ENCODE measurements at places on chromosomes 1 and 21.

DNA sequence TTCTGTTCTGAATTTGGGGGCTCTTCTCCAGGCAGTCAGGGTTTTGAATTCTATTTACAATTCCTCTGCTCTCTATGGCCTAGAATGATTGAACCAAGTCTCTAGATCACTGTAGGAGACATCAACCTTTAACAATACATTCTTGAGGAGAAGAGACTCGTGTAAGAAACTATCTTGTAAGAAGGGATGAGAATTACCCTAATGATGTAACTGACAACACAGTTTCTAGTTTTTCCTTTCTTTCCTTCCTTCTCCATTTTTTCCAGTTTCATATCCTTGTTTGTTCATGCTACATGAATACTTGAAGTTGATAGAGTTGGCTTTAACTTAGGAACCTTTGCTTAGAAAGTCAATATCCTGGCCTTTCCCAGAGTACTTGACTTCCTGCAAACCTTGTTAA lies 1.3 kb upstream of the ATP1A1 start:
- no peak for DNase-seq

- DNase-seq = peak; percentile 94
Observed at GRCh38 chr1:172005856-172006255, 164.6 kb downstream of the DNM3 start.

- no peak for DNase-seq
Observed at GRCh38 chr1:112320058-112320457, 76.0 kb upstream of the CTTNBP2NL start.

- no peak for DNase-seq
Observed at GRCh38 chr21:33027401-33028286, 1.9 kb downstream of the OLIG2 start.

DNA sequence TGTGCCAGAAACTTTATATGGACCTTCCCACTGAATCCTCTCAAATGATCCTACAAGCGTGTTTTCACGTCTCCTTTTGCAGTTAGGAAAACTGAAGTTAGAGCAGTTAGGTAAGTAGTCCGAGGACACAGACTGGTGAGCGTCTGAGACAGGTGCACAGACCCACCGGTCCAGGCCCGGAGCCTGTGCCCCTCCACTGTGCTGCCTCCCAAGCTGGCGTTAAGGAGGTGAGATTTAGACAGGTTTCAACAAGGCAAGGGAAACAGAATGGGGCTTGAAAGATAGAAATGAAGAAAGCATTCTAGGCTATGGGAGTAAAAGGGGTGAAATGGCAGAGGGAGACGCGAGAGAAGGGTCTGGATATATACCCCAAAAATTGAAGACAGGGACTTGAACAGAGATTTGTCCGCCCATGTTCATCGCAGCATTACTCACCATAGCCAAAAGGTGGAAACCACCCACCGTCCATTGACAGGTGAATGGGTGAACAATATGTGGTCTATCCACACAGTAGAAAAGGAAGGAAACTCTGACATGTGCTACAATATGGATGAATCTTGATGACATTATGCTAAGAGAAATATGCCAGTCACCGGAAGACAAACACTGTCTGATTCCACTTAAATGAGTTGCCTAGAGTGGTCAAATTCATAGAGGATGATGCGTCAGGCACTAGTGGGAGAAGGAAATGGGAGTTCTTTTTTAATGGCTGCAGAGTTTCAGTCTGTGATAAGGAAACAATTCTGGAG lies 15.7 kb upstream of the PKP1 start:
- DNase-seq = peak; percentile 96

DNA sequence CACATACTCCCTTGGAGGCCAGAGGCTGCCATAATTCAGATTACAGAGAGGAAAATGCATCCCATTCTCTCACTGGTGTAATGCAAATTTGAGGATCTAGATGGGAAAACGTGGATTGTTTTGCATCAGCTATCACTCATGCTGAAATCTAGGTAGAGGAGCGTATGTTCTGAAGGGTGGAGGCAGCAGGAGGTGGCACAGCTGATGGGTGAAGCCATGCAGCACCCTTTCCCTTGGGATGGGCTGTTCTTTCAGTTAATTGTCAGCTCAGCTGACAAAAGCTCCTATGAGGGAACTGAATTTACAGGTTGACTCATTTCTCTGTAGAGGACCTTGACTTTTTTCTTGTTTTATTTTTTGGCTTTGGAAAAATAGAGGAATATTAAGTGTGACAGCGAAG lies 41.8 kb downstream of the CAMTA1 start:
- DNase-seq = no peak

- DNase-seq = no peak
Observed at GRCh38 chr1:26728645-26729044, 32.8 kb downstream of the ARID1A start.

- DNase-seq = peak; percentile 38
Observed at GRCh38 chr1:218804014-218804785, 369.5 kb upstream of the LYPLAL1 start.

- DNase-seq = peak; percentile 44
Observed at GRCh38 chr21:41537356-41537755, 29.4 kb upstream of the TMPRSS2 start.

- DNase-seq = no peak
Observed at GRCh38 chr1:22153660-22154437, 11.0 kb upstream of the WNT4 start.

GRCh38 chr21:38355992-38356781 lies 99.4 kb downstream of the KCNJ15 start:
- DNase-seq = peak; percentile 78

DNA sequence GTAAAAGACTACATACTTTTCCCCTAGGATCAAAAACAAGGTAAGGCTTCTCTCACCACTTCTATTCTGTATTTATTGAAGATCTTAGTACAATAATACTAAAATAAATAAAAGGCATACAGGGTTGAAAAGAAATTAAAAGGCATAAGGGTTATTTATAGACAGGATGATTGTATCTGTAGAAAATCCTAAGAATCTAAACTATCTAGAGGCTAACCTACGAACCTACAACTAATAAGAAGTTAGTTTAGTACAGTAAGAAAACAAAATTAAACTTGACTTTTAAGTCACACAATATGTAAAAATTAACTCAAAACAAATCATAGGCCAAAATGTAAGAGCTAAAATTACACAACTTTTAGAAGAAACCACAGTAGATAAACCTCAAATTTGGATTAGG lies 50.4 kb upstream of the ADAM30 start:
- no peak for DNase-seq

GRCh38 chr1:116476321-116476720 lies 94.5 kb downstream of the CD58 start:
- DNase-seq = no peak

GRCh38 chr1:167723707-167724323 lies 2.0 kb downstream of the MPZL1 start:
- no peak for DNase-seq

DNA sequence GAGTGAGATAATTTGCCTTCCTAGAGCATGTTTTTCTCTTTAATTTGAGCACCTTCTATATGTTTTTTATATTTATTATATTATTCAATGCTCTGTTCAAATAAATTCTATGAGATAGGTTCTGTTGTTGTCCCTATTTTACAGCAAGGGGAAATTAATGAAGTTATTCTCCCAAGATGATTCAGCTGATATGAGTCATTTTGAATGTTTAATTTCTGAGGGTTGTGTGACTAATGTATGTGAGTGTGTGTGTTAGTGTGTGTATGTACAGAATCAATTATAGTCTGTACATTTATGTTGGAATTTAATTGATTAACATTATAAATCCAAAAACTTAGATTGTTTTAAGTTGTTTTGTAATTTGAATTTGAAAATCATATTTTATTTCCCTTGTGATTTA lies 1536.7 kb upstream of the B3GALT2 start:
- DNase-seq = no peak

DNA sequence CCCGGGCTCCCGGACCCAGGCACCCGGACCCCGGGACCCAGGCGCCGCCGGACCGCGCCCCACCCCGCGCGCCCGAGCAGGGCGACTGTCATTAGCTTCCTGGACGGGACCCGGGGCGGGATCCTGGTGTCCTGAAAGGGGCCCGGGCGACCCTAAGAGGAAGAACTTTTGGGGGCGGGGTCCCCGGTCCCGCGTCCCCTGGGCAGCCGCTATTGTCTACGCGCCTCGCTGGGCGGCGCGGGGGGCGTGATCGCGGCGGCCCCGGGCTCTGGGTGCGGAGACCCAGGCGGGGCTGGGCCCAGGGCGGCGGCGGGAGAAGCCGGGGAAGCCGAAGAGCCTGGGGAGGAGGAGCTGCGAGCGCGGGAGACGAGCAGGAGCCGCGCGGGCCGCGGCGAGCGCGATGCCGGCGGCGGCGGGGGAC lies 465 bp downstream of the HUNK start:
- DNase-seq = peak; percentile 48

DNA sequence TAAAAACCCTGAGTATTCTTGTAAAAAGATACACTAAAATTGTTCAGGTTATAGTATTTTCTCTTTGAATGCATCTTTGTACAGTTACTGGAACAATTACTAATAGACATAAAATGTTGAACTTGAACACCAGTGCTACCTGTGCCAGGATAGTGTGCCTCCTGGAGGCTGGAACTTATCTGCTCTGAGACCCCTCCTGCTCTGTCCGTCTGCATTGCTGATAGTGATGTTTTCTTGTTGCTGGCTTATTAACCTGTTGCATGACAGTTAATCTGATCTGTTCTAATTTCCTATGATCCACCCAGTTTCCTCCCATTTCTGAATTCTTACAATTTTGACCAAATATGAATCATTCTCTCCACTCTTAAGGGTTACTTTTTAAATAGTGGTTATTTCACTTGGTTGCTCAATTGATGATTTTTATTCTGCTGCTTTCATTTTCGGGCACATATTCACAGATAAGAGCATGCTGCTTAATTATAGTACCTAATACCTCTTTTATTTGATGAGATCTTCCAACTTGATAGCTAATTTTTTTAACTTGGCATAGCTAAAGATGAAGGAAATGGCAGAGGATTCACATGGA lies 101.4 kb downstream of the CC2D1B start:
- DNase-seq = no peak

DNA sequence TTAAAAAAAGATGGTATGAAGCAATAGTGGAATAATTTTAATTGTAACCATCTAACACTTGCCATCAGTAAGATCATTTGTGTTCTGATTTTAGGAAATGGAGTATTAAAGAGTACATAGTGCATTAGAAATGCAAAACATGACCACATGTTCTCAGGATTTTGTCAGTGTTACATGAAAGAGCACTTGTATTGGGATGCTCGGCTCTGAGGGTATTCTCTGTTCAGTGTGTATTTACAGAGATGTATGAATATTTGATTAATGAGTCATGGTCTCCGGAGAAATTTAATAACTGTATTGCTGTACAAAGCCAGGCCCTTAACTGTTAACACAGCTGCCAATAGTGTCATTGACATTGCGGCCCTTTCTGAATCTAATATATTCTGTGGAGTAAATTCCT lies 91.7 kb downstream of the ATG4C start:
- DNase-seq = no peak
